ENCODE measurements at places on chromosomes 7 and 10.

- DNase-seq, result no peak
Measured at GRCh38 chr7:88184848-88185304, 35.0 kb downstream of the SRI start.

DNA sequence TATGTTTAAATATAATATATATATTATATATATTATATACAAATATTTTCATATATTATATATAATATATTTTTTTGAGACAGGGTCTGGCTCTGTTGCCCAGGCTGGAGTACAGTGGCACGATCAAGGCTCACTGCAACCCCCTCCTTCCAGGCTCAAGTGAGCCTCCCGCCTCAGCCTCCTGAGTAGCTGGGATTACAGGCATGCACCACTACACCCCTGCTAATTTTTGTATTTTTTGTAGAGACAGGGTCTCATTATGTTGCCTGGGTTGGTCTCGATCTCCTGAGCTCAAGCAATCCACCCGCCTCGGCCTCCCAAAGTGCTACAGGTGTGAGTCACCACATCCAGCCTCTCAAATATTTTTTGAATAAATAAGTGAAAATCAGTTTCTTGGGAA, 215.5 kb downstream of the GATA3 start:
- no peak for DNase-seq

GRCh38 chr10:77837248-77837924, 89.2 kb downstream of the DLG5 start:
- peak; percentile 17 for DNase-seq

DNA sequence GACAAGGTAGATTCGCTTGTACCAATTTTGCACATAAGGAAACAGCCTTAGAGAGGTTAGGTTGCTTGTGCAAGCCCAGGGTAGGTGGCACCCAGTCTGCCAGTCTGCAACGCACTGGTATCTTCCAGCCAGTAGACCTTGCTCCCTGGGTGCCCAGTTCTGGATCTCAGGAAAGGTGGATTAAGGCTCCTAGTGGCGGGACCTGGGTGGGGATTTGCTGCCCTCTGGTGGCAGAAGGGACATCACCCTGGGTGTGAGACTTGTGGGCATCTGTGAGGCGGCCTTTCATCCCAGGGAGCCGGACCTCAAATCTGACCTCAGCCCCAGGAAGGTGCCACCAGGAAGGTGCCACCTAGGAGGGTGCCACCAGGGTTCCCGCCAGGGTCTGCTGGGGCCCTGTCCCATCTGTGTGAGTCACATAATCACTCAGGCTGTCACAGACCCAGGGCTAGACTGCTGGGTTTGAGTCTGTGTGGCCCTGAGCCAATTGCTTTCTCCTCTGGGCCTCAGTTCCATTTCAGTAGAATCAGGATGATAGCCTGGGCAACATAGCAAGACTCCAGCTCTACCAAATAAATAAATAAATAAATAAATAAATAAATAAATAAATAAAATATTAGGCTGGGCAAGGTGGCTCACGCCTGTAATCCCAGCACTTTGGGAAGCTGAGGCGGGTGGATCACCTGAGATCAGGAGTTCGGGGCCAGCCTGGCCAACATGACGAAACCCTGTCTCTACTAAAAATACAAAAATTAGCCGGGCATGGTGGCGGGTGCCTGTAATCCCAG, 5.3 kb upstream of the PRKRIP1 start:
- peak; percentile 52 for DNase-seq

GRCh38 chr7:127066974-127067373, 185.8 kb downstream of the GRM8 start:
- DNase-seq, result no peak

- DNase-seq, result no peak
Measured at GRCh38 chr7:1163121-1163520, 3.1 kb upstream of the ZFAND2A start.

GRCh38 chr7:44063894-44064651, 1.3 kb downstream of the PGAM2 start:
- no peak for DNase-seq

- DNase-seq, result no peak
Measured at GRCh38 chr7:3937605-3938004, 636.6 kb downstream of the SDK1 start.

GRCh38 chr10:76337641-76338040, 906.2 kb downstream of the LRMDA start:
- no peak for DNase-seq

GRCh38 chr7:111357691-111358090, 204.6 kb downstream of the IMMP2L start:
- DNase-seq, result no peak

DNA sequence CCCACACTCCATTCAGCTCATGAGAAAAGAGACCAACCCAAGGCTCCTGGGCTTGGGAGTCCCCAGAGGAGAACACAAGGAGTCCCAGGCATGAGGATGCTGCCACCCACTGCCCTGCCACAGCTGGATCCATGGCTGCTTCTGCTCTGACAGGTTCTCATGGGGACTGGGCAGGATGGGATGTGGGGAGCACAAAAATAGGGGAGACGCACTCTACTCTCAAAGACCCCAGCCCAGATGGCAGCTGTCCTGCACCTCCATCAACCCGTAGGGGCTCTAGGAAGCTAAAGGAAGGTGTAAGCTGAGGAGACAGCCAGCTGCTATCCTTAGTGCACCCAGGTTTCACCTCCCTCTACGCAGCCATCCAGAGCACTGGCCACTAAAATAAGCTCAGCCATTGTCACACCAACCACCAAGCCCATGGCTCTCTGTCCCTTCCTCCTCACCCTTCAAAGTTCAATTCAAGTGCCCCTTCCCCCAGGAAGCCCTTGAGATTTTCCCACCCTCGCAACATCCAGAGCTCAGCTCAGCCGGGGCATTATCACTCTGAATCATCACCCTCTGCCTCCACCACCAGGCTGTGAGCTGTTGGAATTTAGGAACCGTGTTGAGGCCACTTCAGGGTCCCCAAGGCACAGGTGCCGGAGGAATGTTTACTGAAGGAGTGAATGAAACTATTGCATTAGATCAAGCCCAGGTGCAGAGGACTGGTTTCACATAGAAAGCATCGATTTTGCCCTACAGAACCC, 142.1 kb downstream of the GRID1 start:
- DNase-seq, result no peak

GRCh38 chr7:36777062-36777461, 52.8 kb upstream of the AOAH start:
- DNase-seq, result no peak

DNA sequence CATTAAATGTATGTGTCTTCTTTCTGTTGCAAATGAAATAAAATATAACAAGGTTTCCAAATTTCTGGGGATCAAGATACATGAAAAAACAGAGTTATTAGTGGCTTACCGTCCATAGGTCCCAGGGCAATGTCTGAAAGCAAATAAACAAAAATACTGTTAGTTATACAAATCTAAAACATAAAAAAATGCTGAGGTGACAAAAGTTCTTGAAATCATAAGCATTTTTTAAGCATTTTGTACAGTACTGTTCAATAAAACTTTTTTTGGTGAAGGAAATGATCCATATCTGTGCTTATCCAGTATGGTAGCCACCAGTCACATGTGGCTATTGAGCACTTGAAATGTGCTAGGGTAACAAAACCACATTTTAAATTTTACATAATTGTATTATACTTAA, 158.6 kb upstream of the TARP start:
- DNase-seq, result no peak

- no peak for DNase-seq
Measured at GRCh38 chr10:17965649-17966235, 14.0 kb downstream of the SLC39A12 start.

GRCh38 chr10:43292755-43293676, 26.2 kb upstream of the RASGEF1A start:
- no peak for DNase-seq

DNA sequence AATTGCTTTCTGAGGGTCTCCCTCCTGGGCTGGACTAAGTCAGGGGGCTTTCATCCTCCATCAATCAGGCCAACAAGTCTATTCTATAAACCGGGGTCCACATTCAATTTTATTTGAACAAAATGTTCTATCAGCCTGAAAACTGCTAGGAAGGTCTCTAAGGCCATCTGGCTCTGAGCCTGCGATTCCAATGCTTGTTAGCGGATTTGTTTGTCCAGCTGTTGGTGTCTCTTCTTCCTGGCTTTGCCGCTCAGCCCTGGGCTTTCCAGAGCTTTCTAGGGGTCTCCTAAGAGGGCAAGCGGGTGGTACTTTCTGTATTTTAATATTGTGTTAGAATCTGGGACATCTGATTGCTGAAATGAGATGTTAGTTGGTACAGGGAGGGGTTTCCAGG, 136.7 kb downstream of the VIPR2 start:
- DNase-seq, result no peak

DNA sequence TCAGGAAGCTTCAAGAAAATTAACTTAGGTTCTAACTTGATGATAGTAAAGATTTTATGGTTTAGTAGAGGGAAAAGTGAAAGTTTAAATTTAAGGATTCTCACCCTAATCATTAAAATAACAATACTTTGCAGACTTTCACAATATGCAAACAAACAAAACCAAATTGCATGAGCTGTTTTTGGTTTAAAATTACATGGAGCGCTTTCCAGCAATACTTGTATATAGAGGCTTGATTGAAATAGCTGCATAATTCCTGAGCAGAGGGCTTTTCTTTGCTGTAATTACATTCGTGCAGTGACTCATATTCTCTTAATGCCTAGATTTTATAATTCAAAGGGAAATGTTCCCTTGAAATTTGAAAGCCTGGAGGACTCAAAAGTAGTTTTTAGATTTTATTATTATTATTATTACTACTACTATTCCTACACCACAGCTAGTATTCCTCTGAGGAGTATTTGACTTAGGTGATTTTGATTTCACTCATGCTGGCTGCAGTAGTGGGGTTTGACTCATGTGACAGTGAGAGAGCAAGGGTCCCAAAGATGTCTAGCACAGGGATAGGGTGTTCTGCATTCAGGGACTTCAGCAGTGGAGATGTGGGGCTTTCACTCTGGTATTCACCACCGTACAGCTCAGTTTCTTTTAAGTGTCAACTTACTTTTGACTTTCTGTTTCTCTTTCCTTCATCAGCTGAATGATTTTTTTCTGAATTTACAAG, 138.1 kb downstream of the ADAM22 start:
- no peak for DNase-seq

- DNase-seq, result no peak
Measured at GRCh38 chr7:68604541-68604940, 993.7 kb upstream of the AUTS2 start.

GRCh38 chr10:33477291-33478088, 143.0 kb upstream of the NRP1 start:
- no peak for DNase-seq

DNA sequence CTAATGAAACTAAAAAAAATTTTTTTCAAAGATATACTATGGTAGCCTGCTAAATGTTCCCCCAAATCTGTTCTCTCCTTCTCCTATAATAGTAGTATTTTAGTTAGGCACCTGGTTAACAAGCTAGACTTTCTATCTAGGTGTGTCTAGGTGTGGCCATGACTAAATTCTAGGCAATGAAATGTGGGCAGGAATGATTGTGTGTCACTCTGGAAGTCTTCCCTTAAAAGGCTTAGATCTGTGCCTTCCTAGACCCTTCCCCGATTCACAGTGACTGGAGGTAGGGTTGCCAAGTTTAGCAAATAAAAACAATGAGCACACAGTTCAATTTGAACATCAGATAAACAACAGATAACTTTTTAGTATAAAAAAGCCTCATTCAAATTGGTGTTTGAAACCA, 8.3 kb upstream of the ARHGAP21 start:
- no peak for DNase-seq

GRCh38 chr10:17685233-17685840, 41.4 kb downstream of the STAM start:
- no peak for DNase-seq

DNA sequence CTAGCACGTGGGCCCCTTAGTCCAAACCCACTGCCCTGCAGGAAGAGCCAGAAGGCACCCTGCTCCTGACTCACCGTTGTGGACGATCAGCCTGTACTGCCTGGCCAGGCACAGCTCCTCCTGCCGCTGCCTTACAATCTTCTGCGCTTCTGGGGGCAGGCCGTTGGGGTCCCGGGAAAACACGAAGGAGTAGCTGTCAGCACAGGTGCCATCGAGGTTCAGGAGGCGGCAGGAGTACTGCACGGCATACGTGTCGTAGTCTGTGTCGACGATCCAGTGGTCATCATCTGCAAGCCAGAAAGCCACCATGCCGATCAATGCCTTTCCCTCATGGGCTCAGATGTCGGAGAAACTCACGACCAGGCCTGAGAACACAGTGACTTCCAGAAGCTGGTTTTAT, 7.3 kb downstream of the RBP4 start:
- no peak for DNase-seq

DNA sequence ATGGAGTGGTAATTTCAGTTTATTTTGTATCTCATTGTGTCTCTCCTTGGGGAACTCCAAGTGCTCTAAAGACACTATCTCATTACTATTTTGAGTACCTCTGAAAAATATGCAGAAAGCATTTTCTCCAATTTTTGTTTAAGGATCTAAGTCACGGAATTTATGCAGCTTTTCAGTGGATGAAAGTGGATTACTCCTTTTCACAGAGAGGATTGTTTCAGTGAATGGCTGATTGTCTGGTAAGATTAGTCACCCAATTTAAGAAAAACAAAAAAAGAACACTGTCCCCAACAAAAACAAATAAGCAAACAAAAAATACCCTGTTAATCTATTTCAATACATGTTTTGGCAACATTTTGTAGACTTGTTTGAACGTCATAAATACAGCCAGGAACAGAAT, 338.3 kb upstream of the TEX47 start:
- no peak for DNase-seq

- no peak for DNase-seq
Measured at GRCh38 chr7:132023466-132023865, 467.0 kb upstream of the PODXL start.

GRCh38 chr7:53638517-53638916, 603.1 kb downstream of the POM121L12 start:
- no peak for DNase-seq

DNA sequence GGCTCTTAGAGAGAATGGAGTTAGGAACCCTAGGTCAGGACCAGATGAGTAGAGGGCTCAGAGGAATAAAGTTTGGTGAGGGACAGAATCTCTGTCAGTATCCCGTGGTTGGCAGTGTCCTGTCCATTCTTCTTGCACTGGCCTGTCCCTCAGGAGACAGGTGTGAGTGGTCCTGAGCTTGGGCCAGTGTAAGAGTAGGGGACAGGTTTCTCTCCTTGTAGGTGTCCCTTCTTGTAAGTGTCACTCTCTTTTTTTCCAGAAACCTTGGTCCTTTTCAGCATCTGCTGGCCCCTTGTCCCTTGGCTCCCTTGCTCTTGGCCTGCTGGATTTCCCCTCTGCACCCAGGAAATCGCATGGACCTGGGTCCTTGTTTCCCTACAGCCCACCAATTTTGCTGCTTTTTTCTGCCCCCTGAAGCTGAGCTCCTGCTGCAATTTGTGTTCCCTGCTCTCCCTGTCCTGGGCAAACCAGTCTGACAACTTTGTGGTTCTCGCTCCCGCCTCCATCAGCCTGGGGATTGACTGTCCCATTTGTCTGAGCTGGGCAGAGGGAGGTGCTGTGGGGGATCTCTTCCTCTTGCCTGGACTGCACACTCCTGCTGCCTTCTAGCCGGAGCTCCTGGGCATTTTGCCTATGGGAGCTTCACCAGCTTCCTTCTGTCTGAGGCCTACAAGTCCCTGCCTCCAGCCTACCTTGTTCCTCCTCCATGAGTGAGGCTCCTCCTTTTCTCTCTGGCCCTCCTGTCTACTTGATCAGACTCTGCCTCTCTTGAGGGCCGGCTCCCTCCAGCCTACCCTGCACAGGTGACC, 6.5 kb downstream of the TSPAN14 start:
- DNase-seq, result no peak

GRCh38 chr7:137996386-137996851, 5.5 kb downstream of the CREB3L2 start:
- DNase-seq, result no peak
